ENCODE measurements at places on chromosomes 6 and 20.

DNA sequence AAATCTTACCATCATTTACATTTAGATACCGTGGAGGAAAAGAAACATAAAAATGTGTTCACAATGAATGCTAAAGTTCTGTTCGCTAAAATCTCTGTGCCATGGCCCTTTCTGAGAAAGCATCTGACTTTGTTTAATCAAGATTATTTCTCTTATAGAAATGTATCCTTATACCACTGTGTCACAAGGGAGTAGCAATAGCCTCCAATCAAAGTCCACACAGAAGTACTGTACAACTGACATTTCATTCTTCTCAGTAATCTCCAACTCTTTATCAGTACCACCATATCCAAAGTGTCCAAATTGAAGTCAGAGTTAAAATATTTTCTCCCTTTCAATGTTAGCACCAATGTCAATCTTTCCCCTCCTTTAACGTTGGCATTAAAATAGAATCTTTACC, 6.1 kb downstream of the FERMT1 start:
- no peak for DNase-seq

- DNase-seq: peak; percentile 8
Measured at GRCh38 chr6:144718431-144718830, 433.3 kb downstream of the UTRN start.

DNA sequence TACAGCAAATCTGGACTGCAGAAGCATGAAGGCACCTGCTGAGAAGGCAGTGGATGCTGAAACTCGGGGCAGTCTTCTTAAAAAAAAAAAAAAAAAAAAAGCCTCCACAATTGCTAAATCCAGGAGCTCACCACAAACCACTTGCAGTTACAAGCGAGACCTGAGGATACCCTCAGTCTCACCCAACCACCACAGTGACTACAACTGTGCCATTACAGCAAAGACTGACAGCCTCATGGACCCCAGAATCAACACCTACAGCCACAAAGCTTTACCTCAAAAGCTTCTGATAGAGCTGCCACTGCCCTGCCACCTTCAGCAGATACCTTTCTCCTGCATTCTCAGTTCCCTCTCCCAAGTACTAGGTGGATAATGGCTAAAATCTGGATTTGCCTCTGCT, 9.0 kb downstream of the COL21A1 start:
- no peak for DNase-seq

GRCh38 chr20:15886250-15886649, 687.0 kb downstream of the KIF16B start:
- no peak for DNase-seq

DNA sequence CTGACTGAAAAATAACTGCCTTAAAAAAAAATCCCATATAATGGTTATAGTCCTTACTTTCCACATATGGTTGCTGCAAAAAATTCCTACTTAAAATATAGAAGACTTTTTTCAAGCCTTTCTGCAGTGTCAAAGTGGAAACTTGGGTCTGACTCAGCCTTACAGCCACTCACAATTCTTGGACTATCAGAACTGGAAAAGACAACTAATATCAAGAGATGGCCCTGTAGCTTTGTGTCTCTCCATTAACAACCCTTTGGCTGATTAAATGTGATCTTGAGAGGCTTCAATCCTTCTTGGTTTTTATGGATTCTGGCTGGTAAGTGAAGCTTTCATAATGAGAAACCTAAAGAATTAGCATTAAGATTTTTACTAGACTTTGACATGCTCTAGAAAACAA, 307.8 kb downstream of the RNGTT start:
- DNase-seq: no peak

- DNase-seq: no peak
Measured at GRCh38 chr20:34543463-34544056, 15.0 kb upstream of the MAP1LC3A start.

DNA sequence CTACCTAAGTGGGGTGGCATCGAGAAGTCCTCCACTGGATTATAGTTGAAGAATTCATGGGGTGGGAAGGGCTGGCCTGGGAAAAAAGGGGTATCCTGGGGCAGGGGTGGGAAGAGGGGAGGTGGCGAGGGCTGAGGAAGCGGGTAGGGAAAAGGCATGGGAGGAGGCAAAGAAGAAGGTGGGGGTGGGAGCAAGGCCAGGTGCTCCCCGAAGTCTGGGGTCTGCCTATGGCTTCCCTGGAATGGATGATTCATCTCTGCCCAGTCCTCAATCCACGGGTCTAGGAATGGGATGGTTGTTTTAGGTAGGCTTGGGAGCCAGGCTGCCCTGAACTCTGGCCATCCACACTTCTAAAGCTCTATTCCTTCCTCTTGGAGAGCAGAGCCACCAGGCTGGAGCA, 4.4 kb downstream of the PCED1A start:
- DNase-seq: no peak

- no peak for DNase-seq
Measured at GRCh38 chr20:31979713-31980426, 11.9 kb downstream of the XKR7 start.

DNA sequence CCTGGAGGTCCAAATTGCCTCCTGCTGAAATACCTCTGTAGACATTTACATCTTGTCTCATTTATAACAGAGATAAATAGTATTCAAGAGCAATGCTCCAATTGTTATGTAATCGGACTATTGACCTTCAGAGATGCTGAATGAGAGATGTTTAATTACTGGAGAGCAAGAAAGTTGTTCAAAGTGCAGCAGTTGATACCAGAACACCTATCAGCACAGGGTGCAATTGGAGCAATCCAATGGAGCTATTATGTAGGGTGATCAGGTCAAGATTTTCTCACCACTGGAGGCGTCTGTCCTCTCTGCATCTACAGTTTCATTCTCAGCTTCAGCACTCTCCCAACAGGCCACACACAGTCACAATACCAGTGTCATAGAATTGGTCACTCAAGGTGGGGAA, 19.5 kb upstream of the TMX4 start:
- DNase-seq: no peak

DNA sequence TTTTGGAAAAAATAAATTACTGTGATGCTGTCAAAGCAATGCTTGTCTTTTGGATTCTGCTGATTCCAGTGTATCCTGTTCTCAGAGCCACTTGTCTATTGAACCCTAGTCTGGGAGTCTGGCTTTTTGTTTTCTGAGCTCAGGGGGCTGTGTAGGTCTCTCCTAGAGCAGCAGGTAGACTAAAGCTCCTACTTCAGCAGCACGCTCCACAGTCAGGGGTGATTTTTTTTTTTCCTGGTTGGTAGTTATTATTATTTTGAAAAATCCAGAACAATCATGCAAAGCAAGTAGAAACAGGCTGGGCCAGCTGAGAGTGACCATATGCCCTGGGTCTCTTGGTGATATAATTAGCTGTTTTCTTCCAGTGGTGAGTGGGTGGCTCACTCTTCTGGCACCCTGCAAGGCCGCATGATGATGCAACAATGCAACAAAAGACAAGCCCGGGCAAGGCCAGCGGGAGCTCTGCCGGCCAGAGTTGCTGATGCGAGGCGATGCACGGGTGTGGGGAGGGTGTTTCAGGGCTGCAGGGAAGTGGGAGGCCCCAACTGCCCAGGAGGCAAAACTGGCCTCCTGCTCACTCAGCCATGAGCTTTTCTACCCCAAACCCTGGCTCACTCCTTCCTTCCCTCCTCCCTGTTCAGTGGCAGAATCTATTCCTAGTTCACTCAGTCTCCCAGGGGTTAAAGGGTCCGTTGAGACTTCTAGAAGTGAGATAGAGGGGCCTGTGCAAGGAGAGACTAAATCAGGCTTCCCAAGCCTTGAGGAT, 11.5 kb upstream of the CDKN1A start:
- peak; percentile 95 for DNase-seq

GRCh38 chr20:25863536-25864325, 167.1 kb upstream of the ZNF337 start:
- no peak for DNase-seq

DNA sequence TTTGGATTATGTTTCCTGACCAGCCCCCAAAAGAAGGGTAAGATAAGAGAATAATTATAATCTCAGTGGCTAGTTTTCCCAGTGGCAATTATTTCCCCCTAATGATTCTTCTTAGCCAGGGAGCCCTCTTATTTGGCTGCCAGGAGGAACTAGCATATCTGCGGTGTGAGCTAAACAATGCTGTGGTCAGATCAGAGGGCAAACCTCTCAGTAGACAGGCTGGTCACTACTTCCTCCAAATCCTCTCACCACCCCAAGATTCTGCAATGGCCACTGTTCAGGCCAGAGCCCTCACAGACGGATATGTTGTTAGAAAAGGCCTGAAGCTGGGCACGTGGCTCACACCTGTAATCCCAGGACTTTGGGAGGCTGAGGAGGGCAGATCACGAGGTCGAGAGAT, 273.4 kb upstream of the SASH1 start:
- no peak for DNase-seq
